ENCODE measurements at places on chromosomes 2 and 18.
A peak's percentile ranks its signal among the peaks of the same experiment; 100 is the strongest.

- DNase-seq: no peak
Observed at GRCh38 chr2:45494275-45494977, 116.6 kb downstream of the SRBD1 start.

DNA sequence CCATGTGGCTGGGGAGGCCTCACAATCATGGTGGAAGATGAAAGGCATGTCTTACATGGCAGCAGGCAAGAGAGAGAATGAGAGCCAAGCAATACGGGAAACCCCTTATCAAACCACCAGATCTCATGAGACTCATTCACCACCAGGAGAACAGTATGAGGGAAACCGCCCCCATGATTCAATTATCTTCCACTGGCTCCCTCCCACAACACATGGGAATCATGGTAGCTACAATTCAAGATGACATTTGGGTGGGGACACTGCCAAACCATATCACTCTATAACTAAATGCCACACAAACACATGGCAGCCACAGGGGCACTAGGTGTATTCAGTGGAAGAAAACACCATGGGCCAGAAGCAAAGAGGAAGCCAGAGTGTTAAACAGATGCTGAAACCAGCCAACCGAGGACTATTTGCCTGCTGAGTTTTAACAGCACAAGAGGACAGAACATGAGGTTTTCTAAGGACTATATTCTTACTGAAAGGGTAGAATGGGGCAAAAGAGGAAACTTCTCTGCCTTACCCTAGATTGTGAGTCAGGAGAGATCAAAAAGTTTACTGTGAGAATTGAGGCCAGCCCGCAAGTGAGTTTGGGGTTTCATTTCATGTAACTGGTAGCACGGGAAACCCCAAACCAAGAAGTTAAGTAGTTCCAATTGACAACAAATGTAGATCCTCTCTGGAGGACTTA is 49.2 kb downstream of the SIGLEC15 start:
- peak; percentile 60 for DNase-seq

DNA sequence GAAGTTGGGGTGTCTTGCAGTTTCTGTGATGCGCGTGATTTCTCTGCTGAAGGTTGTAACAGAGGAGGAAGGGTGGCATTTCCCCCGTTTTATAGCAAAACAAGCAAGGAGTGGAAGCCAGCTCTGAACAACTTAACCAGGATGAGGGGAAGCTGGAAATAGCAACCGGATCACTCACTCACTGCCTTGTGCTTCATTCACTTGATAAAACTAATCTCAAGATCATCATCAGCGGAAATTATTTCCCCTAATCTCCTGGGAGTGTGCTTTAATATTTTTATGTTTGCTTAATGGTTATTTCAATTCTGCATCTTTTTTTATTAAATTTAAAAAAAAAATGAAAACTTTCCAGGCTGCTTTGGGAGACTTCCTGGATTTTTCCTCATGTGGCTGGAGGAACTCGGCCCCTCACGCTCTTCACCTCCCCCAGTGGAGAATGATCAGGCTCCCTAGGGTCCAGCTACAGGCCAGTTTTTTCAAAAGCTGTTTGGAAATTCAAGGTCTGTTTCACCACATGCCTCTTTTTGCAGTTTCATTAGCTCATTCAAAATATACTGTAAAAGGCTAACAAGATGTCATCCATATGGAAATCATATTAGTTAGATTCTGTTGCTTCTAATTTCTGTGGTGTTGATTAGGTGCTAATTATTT is 31.7 kb downstream of the CABLES1 start:
- no peak for DNase-seq

DNA sequence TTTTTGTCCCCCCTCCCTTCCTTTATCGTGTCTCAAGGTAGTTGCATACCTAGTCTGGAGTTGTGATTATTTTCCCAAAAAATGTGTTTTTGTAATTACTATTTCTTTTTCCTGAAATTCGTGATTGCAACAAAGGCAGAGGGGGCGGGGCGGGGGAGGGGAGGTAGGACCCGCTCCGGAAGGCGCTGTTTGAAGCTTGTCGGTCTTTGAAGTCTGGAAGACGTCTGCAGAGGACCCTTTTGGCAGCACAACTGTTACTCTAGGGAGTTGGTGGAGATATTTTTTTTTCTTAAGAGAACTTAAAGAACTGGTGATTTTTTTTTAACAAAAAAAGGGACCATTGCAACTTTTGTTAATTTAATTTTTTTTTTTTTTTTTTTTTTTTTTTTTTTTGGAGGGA is 2.1 kb downstream of the SOX11 start:
- no peak for DNase-seq

GRCh38 chr18:2709316-2709715 is 53.8 kb downstream of the SMCHD1 start:
- no peak for DNase-seq

- no peak for DNase-seq
Observed at GRCh38 chr2:144419218-144419617, 100.7 kb downstream of the ZEB2 start.

DNA sequence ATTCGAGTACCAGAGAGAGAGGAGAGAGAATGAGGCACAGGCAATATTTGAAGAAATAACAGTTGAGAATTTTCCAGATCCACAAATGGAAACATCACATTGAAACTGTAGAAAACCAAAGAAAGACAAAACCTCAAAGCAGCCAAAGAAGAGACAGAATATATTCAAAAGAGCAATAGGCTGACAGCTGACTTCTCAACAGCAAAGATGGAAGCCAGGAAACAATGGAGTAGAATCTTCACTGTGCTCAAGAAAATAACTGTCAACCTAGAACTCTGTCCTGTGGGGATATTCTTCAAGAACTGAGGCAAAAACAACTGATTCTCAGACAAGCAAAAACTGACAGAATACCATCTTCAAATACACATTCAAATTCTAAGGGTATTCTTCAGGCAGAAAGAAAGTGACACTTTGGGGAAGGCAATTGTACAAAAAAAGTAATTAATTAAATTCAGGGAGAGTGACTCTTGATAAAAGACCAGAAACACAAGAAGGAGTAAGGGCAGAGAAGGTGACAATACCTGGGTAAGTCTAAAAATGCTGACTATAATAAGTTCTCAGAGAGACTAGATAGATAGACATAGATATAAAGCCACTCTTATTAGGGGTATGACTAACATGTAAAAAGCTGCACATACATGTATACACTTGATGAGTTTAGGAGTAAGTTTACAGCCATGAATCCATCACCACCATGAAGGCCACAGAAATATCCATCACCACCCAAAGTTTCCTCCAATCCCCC is 25.6 kb downstream of the ANKMY1 start:
- DNase-seq: no peak

DNA sequence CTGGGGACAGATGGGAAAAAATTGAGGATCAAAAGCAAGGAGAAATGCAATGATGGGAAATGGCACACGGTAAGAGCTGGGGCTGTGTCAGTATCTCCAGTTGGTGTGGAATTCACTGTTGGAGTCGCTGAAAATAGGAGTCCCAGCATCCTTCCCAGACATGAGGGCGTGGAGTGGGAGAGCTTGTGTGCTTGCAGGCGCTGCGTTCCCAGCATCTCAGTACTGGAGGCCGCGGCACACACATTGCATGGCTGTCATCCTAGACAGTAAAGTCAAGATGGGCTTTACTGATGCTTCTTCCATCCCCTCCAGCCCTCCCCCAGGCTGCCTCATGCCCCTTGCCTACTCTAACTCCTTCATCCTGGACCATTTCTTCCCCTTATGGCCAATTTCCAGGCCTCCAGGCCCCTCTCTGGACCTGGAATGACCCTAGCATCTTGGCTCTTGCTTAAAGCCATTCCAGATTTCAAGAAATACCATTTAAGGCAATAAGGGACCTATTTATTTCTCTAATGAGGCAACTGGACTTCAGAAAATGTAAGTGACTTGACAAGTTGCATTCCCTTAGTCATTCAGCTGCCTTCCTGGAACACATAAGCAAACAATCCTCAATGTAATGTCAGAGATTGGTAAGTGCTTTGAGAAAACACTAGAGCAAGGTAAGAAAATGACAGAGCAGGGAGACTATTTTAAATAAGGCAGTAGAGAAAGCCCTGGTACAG is 70.5 kb upstream of the TTC39C start:
- DNase-seq: no peak

GRCh38 chr18:35695384-35695783 is 113.8 kb downstream of the GALNT1 start:
- no peak for DNase-seq

DNA sequence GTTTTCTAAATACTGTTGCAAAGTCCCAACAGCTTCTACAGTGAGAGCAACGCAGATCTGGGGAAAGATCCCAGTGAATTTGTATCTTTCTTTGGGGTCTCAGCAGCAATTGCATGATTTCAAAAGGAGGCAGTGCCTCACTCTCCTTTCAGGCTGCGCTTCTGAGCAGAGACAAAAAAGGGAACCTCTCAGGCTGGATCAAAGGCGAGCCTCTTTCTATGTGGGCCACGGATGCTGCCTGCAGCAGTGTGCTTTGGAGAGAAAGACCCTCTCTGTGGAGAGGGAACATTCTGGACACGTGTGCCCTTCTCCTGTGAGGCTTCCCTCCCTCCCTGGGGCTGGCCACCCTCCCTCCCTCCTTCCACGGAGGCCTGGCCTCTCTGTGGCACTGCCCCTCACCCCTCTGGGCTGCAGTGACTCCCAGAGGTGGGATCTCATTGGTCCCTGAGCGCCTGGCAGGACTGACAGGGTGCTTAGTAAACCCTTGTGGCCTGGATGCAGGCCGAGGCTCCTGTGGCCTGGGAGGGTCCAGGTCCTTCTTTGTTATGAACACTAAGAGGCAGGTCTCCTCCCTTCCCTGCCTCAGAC is 21.6 kb upstream of the PDIA6 start:
- no peak for DNase-seq

DNA sequence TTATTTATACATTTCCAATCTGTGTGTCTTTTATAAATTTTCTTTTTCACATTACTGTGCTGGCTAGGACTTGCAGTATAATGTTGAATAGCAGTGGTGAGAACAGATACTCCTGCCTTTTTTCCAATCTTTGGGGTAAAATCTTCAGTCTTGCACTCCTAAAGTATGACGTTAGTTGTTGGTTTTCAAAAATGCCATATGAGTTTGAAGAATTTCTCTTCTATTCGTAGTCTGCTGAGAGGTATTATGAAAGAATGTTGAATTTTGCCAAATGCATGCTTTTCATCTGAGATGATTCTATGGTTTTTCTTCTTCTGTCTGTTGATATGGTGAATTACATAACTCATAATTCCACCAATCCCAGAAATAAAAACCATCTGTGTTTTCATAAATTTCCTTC is 335.3 kb upstream of the CHST9 start:
- no peak for DNase-seq

- no peak for DNase-seq
Observed at GRCh38 chr2:191521608-191522208, 156.2 kb upstream of the NABP1 start.

GRCh38 chr2:23380562-23381065 is 4.4 kb upstream of the KLHL29 start:
- DNase-seq: peak; percentile 65

- DNase-seq: no peak
Observed at GRCh38 chr2:164737612-164738081, 104.0 kb downstream of the COBLL1 start.

- no peak for DNase-seq
Observed at GRCh38 chr2:149019768-149020167, 18.7 kb upstream of the LYPD6B start.

- DNase-seq: no peak
Observed at GRCh38 chr18:68940754-68941153, 142.9 kb downstream of the CCDC102B start.

GRCh38 chr2:29015701-29016470 is 34.8 kb downstream of the TOGARAM2 start:
- no peak for DNase-seq

DNA sequence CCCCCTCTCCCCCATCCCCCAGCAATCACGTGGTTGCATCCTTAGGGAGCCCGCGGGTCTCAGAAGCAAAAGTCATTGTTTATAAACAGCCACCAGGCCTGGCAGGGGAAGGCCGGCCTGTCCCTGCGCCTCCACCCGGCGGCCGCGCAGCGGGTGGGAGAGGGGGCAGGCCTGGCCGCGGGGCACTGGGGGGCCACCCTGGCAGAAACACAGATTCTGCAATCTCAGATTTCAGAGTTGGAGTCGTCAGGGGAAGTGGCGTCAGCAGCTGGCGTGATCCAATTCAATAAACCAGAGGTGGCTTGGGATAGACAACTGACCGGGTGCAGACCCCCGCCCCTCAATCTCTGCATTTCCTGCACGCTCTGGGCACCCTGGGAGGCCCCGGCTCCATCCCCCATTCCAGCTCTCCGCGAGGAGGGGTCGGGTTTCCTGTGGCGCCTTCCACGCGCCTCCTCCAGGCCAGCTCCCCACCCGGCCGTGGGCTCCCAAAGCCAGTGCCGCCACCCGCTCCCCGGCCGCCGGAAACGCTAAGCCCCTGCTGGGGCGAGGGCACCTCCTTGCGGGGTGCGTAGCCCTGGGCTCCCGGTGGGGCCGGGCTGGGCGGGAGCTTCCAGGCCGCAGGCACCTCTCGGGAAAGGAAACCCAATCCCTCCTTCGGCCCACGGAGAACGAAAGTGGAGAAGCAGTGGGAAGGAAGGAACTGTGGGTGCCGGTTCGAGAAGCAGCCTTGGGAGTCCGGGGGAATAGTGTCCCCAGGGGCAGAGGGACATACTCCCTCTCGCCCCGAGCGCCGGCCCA is 1.1 kb downstream of the BIN1 start:
- DNase-seq: no peak

DNA sequence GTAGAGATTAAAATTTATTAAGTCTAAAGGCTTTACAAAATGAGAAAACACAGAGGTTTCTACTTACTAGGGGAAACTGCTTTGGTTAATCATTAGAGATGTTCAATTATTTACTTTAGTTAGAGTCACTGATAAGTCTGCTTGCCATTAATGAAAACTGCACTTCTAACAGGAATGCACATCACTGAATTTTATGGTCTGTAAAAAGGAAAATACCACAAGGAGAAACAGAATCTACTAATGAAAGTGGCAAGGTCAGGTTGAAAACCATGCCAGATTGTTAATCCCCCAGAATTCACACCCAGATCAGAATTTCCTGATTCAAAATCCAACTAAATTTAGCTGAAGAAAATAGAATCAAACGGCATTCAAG is 90.5 kb upstream of the GRB14 start:
- no peak for DNase-seq

GRCh38 chr2:101307950-101308431 is 510 bp downstream of the RNF149 start:
- DNase-seq: peak; percentile 48

DNA sequence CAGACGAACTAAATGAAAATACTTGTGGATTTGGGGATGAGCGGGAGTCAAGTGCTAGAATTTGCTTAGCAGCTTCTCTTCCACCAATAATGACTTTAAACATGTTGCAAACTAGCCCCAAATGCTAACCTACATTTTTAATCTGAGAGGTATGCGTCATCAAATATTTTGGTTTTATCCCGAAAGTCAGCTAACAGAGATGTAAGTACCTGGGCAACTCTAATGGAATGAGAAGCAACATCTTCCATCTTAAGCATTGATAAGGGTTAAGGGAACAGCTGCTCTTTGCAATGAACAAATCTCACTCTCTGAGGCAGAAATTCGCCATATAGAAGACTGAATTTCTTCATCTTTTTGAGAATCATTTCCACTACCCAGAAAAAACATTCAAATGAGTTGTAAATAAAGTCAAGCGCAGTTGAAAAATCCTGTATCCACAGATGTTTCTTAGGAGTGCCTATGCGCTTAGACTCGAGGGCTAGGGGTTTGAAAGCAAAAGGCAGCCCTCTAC is 926 bp upstream of the YPEL5 start:
- no peak for DNase-seq
